ENCODE measurements at places on chromosomes 7 and 10. TPM values are rescaled to one million over a fixed set of nuclear protein-coding genes. Genes with fewer than 3 reads are reported as not detected.

GRCh38 chr7:139725077-139725476 is 52.7 kb downstream of the HIPK2 start:
- DNase-seq = no peak

DNA sequence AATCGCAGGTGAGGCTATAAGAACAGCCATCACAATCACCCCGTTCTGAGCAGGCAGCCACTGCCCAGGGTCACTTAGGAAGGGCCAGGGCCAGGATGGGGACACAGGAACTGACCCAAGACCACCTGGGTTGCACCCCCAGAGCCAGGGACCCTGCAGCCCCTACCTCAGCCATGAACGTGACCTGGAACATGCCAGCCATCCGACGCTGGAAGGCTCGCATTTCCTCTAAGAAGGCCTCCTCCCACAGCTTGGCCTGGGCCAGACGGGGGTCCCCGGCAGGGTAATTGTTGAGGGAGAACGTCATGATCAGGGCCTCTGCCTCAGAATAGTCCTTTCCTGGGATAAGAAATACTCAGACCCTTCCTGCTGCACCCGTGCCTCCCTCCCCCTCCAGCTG is 5.0 kb downstream of the NPC1L1 start:
- no peak for DNase-seq

DNA sequence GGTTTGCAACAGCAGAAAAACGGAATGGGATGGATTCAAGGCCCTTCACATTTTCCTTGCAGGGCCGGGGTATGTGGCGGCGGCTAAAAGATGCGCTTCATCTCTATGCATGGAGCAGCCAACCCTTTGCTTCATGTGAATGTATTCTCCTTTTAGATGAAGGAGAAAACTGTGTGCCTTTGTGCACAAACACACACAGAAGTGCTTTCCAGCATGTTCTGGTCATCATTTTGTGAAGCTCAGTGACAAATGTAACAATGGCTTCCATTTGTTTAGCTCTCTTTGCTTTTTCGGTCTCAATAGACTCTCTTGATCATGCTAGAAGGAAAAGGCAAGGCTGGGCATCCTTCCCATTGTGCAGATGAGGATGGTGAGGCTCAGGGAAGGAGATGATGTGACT is 161.7 kb upstream of the MKI67 start:
- DNase-seq = no peak

MYPN gene
- total RNA-seq = not detected

TWIST1 gene
- not detected for total RNA-seq

Data from naive thymus-derived CD8-positive, alpha-beta T cell (primary cell).